ENCODE measurements at places on chromosomes 5 and 9.

- no peak for DNase-seq
Observed at GRCh38 chr5:169251333-169252084, 49.4 kb downstream of the SLIT3 start.

GRCh38 chr5:128263357-128263756, 179.8 kb downstream of the SLC12A2 start:
- DNase-seq, result no peak

DNA sequence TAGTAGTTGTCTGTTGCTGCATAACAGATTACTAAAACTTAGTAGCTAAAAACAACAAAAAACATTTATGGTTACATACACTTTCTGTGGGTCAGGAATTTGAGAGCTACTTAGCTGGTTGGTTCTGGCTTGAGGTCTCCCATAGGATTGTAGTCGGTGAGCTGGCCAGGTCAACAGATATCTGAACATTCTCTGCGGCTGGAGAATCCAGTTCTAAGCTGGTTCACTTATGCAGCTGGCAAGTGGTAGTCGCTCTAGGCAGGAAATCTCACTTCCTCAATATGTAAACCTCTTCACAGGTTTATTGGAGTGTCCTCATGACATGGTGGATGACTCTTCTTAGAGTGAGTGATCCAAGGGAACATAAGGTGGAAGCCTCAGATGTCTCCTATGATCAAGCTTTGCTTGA, 65.7 kb upstream of the TNFAIP8 start:
- no peak for DNase-seq

GRCh38 chr5:173774271-173774761, 113.8 kb upstream of the CPEB4 start:
- DNase-seq, result no peak

- DNase-seq, result no peak
Observed at GRCh38 chr5:2169430-2169808, 286.7 kb upstream of the IRX4 start.

GRCh38 chr9:111094958-111095357, 56.7 kb upstream of the LPAR1 start:
- no peak for DNase-seq

- DNase-seq, result no peak
Observed at GRCh38 chr9:68802525-68803015, 97.5 kb downstream of the PIP5K1B start.

GRCh38 chr5:17089001-17089400, 128.4 kb upstream of the BASP1 start:
- DNase-seq, result no peak

DNA sequence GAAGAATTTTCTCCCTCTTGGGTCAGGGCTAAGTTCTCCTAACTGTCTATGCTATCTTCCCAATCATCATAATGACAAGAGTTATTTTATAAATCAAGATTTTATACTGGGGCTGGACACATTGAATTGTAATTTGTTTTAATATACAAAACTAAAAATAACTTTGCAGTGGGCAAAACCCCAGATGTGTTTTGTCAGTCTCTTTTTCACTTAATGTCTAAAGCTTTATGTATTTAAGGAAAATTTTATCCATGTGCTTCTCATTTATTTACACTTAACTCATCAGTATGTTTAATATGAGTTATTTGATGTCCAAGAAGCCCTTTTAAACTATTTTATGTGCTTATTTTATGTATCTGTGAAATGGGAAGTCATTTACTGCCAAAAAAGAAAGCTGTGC, 362.8 kb upstream of the ADAMTSL1 start:
- no peak for DNase-seq

- no peak for DNase-seq
Observed at GRCh38 chr5:178324481-178325310, 92.1 kb upstream of the PHYKPL start.

- DNase-seq, result no peak
Observed at GRCh38 chr9:17052626-17053025, 82.2 kb upstream of the CNTLN start.

- DNase-seq, result no peak
Observed at GRCh38 chr9:84002344-84002743, 21.7 kb downstream of the RMI1 start.

DNA sequence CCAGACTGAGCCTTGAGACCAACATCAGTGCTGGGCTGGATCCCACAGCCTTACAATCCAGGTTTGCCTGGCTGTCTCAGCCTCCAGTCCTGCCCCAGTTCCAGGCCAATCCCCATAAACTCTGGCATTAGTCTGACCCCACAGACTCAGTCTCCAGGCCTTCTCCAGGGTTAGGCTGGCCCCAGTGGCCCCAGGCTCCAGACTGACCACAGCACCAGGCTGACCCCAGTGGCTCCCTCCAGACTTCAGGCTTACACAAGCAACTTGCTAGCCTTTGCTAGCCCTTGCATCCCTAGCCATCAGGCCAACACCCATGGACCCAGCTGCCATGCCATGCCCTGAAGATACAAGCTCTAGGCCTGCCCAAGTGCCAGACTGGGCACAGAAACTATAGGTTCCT, 1326.0 kb upstream of the C9orf72 start:
- DNase-seq, result no peak

GRCh38 chr9:69221036-69221435, 47.0 kb downstream of the TJP2 start:
- no peak for DNase-seq

DNA sequence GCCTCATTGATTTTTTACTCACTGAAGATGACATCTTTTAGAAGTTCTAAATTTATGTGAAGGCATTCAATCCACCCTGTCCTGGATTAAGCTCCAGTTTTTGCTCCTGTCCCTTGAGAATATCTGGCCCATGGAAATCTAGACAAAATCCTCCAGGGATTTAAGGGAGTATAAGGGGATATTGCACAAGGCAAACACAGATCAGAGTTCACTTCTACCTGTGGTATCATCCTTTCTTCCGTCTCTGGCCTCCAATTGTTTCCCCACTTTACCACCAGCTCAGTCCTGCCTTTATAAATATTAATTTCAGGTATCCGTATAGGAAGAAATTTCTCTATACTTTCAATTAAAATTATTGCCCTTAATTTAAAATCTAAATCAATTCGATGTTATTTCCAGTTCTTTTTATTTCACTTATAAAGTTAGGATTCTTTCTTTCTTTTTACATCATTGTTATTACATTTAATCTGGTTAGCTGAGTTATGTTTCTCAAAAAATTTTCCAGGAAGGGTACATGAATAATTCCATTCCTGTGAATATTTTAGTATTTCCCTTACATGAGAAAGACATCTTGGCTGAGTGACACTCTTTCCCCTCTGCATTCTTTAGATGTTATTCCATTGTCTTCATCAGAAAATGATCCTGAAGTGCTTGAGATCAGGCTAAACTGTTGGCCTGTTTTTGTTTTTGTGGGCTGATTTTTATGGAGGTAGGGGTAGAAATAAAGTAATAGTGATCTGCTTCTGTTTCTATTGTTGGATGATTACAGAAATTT, 194.3 kb upstream of the MAP3K1 start:
- DNase-seq, result no peak

- DNase-seq, result no peak
Observed at GRCh38 chr5:9776525-9776924, 146.4 kb upstream of the TAS2R1 start.

GRCh38 chr9:114499528-114499927, 5.7 kb downstream of the WHRN start:
- no peak for DNase-seq

DNA sequence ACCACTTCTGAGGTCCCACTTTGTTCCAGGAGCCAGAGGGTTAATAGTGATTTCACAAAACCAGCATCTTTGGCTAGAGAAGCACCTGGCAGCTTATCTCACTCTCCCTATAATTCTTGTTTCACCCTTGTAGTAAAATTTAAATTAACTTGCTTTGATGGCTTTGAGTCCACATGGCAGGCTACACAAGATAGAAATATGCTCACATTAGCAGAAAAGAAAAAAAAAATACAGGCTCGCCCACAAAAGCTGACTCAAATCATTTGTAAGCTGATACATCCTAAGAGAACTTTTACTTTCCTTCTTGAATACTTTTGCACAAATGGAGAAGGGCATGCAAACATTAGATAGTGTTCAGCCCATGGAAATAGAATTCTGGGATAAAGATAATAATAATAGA, 36.2 kb downstream of the TNFSF15 start:
- no peak for DNase-seq

GRCh38 chr9:135320331-135320730, 159.3 kb upstream of the PPP1R26 start:
- no peak for DNase-seq

- DNase-seq, result no peak
Observed at GRCh38 chr5:5295351-5295750, 127.1 kb upstream of the ICE1 start.

GRCh38 chr5:180251141-180251540, 40.7 kb downstream of the MAPK9 start:
- DNase-seq, result no peak

GRCh38 chr5:128962211-128962610, 3.1 kb upstream of the SLC27A6 start:
- DNase-seq, result no peak

- DNase-seq, result no peak
Observed at GRCh38 chr5:29351170-29351569, 1842.3 kb upstream of the CDH6 start.

GRCh38 chr5:97452646-97453045, 269.6 kb upstream of the RIOK2 start:
- peak; percentile 20 for DNase-seq

DNA sequence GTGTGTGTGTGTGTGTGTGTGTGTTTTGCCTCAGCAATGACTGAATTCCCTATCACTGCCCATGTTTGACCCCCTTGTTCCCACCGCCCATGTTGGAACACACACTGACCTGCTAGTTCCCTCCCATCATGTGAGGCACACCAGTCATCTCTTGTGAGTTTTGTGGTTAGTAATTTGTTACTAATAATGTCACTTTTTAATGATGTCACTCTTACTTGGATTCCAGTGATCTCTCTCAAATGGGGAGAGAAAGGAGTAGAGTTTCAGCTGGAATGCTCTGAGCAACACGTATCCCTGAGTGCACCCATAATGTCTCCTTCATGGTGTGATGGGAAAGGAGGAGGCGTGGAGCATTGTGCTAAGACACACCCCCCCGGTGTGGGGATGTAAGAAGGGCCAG, 172.6 kb downstream of the SH3GL2 start:
- no peak for DNase-seq

DNA sequence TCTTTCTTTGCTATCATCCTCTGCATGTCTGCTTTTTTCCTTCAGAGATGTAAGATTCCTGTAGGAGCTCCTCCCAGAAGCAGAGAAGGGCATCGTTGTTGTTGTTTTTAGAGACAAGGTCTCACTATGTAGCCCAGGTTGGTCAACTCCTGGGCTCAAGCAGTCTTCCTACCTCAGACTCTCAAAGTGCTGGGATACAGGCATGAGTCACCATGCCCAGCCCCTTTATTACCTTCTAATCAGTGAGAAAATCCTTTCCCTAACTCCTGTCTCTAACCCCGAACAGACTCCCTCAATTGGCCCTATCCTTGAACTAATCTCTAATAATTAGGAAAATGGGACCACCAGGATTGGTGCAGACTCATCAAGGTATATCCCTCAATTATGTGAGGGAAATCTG, 64.4 kb downstream of the GALNT10 start:
- no peak for DNase-seq

- DNase-seq, result no peak
Observed at GRCh38 chr5:154236536-154237375, 46.2 kb downstream of the GALNT10 start.

DNA sequence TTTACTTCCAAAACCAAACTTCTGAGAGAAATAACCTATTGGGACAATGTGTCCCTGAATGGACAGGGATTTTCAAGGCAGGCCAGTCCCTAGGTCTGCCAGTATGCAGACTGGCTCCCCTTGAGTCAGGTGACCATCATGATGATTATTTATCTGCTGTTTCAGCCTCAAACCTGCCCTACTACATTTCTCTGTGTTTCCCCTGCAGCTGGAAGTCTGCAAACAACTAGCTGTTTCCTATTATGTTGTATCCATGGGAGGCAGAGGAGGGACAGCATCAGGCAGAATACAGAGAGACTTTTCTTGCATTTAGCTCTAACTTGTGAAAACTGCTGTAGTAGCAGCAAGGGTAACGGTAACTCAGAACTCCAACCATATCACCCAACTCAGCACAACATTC, 36.2 kb upstream of the IFNK start:
- no peak for DNase-seq
